Fibroblast of pulmonary artery (primary cell): ENCODE measurements at places on chromosomes 1 and 21.
A peak's percentile ranks its signal among the peaks of the same experiment; 100 is the strongest.

DNA sequence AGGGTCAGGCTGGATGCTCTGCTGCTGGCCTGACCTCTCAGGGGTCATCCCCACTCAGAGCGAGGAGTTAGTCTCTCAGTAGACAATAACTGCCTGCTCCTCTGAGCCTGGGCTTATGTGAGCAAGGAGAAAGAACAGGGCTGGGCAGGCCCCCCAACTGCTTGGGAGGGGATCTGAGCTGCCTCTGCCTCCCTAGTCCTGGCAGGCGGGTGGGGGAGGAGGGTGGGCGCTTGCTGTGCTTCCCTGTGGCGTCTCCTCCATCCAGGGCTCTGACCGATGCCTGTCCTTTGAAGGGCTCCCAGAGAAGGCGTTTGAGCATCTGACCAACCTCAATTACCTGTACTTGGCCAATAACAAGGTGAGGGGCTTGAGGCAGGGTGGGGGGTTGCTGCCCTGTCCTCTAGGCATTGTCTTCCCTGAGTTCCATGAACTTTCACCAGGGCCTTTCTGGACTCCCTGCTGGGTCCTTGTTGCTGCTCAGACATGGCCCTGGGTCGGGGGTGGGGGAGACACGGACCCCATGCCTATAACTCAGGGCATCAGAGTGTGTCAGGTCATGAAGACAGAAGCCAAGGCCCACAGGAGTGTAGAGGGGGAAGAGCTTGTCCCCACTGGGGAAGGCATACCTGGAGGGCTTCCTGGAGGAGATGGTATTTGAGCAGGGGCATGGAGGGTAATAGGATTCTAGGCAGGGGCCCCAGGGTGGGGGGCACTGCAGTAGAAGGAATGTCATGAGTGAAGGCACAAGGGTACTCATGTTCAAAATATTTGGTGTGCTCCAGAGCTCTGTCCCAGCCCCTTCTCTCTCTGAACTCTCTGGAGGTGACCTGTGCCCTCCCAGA is 12.5 kb downstream of the PODN start:
- no peak for DNase-seq

DNA sequence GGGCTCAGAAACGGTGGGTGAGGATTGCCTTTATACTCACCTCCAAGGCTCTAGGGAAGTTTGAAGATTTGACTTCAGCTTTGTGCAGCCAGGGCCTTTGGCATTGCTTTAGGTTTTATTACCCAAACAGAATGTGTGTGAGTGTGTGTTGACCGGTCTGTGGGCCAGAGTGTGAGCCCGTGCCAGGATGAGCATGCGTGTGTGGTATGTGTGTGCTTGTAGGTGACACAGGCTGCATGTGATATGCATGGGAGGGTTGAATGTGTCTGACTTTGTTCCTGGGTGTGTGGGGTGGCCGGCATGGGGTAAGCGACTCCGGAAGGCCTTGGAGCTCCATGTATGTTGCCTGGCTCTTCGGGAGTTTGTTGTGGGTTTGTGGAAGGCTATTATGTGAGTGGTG is 160.5 kb downstream of the FOXD2 start:
- DNase-seq: no peak

DNA sequence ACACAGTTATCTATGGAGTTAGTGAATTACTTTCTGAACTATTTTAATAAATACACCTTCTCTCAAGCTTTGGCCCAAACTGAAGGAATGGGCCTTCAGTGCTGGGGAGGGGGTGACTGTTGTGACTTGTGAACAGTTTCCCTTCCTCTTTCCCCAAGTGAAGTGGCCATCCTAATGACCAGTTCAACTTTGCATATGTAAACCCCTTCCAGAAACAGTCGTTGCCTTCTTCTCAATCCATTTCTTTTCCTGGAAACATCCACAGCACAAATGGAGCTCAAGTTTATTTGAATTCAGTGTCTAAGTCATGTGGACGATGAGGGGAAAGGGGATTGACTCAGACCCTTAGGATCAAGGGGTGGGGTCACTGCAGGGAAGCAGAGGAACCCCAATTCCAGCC is 1.3 kb upstream of the INPP5B start:
- DNase-seq: no peak

DNA sequence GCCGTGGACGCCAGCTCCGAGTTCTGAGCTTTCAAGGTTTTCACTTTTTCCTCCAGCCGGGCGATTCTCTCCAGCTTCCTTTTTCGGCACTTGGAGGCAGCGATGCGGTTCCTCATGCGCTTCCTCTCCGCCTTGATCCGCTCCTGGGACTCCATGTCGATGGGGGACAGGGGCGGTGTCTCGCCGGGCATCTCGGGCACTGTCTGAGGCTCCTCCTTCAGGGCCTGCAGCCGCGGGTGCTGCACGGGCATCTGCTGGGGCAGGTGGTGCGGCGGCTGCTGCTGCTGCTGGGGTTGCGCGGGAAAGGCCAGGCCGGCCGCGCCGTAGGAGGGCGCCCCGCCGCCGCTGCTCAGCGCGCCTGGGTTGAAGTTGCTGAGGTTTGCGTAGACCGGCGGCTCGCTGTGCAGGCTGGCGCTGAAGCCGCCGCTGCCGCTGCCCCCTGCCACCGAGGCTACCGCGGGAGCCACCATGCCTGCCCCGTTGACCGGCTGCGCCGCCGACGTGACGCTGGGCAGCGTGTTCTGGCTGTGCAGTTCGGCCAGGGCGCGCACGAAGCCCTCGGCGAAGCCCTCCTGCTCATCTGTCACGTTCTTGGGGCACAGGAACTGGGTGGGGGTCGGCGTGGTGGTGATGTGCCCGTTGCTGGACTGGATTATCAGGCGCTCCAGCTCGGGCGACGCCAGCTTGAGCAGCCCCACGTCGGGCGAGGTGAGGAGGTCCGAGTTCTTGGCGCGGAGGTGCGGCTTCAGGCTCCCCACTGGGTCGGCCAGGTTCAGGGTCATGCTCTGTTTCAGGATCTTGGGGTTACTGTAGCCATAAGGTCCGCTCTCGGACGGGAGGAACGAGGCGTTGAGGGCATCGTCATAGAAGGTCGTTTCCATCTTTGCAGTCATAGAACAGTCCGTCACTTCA is 1.4 kb downstream of the JUN start:
- peak; percentile 50 for DNase-seq

GRCh38 chr1:29827801-29828525 is 591.6 kb downstream of the PTPRU start:
- no peak for DNase-seq

DNA sequence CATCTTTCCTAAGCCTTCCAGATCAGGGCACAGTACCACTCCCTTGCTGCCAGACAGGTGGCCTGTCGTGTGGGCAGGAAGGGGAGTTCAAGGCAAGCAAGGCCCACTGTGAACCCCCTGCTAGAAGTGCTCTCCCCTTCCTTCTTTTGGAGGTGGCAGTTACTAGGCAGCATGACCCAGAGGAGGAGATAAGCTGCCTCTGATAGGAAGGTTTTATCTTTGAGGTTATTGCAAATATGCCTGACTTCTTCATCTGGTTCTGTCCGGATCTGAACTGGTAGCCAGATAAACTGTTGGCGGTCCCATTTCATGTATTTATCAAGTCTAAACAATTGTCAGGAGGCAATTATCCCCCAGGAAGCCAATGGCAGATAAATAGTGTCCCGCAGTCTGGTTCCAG is 198.2 kb upstream of the LMO4 start:
- DNase-seq: no peak

DNA sequence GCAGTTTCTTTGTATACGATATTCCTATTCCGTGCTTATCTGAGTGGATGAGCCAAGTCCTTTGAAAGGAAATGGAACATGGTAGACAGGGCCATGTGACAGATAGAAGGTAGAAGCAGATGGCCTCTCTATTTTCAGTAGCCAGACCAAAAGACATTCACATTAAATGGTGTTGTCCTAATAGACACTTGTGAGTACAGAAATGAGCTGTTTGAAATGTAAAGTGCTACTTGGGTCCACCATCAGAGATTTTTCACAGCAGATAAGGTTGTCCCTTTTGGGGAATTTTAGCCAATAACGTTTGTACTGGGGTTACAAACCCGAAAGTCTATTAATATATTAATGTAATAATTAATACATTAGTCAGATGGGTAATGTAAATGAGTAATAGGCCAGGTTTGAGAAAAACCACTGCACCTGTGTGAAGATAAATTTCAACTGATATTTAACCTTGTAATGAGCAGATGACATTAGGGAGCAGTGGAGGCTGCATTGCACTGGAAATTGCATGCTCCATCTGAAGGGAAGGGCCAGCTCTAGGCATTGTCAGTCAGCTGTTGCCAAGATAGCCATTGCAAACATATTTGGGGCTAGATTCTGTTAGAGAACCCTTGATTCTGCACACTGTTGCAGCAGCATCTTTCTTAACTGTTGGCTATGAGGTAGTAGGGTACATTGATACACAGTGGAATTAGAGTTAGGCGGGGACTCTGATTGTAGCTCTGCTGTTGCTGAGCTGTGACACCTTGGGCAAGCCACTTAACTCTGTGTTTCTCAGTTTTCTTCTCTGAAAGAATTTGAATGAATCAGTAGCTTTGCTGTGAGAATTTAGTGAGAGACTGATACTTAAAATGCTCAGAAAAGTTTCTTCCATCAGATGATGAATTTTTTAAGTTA is 43.8 kb downstream of the FGGY start:
- DNase-seq: no peak

DNA sequence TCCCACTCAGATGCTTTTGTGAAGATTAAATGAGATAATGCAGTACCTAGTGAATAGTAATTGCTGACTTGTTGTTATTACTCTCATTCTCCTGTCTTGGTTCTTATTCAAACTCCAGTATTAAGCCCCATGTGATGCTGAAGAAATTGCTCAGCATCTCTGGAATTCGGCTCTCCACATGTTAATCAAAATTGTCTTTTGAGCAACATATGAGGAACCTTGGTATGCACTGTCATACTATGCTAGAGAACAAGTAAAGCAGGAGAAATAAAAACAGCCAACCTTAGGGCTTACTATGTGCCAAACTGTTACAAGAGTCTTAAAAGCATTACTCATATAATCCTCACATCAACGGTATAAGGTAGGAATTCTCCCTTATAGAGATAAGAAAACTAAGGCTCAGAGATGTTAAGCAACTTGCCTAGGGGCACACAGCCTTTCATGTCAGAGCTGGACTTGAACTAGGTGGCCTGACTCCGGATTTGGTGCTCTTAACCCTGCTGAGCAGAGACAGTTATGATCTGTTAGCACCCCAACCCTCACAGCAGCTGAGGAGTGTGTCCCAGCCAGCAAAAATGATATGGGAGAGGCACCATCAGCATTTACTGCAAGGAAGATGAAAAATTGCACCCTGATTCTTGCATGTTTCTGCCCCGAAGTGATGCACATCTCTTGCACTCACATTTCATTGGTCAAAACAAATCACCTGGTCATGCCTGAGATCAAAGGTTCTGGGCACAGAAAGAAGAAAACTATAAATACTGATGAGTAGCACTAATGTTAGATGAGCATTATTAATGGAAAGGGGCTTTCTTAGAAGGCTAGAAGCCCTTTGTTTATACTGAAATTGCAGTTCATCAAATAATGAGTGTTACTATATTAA is 102.3 kb downstream of the OMA1 start:
- no peak for DNase-seq

GRCh38 chr1:192808163-192808517 is 699 bp upstream of the RGS2 start:
- DNase-seq: no peak
